ENCODE measurements at places on chromosomes 1 and 21.

- DNase-seq, result peak; percentile 27
Observed at GRCh38 chr1:182484531-182485257, 34.7 kb downstream of the RGSL1 start.

DNA sequence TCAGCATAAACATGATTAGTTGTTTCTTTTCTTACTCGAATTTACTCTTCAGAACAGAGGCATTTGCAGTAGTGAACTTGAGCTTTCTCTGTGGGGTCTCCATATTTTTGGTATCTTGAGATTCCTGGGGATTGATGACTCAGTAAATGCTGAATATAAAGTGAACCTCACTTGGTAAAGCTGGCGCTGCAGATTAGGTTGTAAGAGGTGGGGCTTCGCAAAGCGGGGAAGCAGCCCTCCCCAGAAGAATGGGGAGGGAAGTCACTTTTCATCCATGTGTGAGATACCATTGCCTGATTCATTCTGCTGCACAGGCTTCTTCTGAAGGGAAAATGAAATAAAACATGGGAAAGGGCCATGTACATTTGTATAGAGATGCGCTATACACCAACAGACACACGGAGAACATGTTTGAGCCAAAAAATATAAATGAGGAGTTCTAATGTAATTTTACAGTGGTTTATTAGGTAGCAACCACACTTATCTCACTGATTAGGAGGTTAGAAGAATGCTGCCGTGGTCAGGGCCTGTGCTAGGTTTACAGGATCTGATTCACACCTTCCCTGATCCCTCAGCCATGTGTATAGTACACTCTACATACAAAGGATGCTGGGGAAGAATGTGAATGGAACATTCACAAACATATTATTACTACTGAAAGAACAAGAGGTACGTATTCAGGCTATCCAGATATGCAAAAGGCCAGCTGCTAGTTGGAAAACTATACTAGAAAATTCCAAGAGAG lies 63.5 kb downstream of the DNTTIP2 start:
- DNase-seq, result no peak

GRCh38 chr1:196527919-196528318 lies 80.3 kb downstream of the KCNT2 start:
- no peak for DNase-seq

- DNase-seq, result no peak
Observed at GRCh38 chr1:235648407-235648907, 1.1 kb downstream of the GNG4 start.

GRCh38 chr1:67158401-67158800 lies 7.9 kb upstream of the IL23R start:
- DNase-seq, result no peak

GRCh38 chr1:87428883-87429282 lies 100.2 kb downstream of the LMO4 start:
- DNase-seq, result no peak

DNA sequence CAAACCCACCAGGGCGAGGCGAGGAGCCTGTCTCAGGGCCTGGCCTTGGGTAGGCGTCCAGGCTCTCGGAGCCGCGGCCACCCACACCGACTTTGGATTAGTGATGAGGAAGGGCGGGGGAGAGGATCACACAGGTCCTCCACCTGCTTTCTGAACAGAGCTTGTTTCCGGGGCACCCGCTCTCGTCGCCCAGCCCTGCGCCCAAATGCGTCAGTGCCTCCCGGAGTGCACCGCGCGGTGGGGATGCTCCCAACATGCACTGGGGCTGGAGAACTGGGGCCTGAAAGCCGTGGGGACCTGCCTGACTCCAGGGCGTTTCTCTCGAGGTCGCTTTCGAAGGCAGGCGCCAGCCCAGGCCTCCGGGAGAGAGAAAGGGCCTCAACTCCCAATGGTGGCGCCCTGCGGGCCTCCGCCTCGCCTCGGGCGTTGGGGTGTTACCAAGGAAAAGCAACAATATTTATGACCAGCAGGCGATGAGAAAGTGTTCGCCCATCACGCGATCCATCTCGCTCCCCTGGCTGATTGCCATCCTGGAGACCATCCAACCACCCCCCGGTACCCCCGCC lies 8.9 kb upstream of the LHX8 start:
- DNase-seq, result no peak

GRCh38 chr21:28427394-28428022 lies 565.2 kb downstream of the LTN1 start:
- DNase-seq, result no peak

DNA sequence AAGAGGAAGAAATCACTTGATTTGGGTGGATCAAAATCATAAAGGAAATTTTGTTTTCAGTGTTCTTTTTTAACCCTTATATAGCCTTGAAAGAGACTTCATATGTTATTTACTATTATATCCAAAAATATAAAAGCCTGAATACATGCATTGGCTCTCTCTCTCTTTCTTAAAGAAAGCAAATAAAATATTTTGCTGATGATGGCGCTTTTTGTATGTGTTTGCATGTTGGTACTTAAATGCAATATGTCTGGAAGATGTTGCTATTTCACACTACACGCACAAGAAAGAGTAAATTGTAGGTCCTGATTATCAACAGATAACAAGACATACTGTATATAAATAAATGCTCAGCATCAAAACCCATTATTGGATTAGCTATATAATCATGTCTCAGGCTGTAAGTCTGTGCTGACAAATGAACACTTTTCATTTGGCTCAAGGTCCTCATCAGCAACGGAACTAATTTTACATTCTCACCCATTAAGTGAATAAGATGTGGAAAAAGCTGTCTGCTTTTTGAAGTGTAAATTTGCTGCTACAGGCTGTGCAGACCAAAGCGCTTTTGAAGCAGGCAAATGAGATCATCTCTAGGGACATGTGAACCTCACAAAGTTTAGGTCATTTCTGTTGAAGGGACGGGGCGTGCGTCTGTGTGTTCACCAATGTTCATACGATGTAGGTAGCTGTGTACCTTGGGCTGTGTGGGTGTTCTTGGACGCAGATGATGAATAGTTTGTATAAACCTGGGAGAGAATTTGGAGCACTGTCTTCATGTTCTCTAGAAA lies 122.4 kb upstream of the LMO4 start:
- DNase-seq, result no peak

GRCh38 chr1:51423073-51423821 lies 92.9 kb upstream of the TTC39A start:
- no peak for DNase-seq

- DNase-seq, result peak; percentile 18
Observed at GRCh38 chr1:90730243-90731022, 13.3 kb upstream of the BARHL2 start.

GRCh38 chr21:15904389-15904788 lies 174.6 kb downstream of the USP25 start:
- no peak for DNase-seq

- DNase-seq, result no peak
Observed at GRCh38 chr1:151828921-151829320, 2.7 kb downstream of the RORC start.

DNA sequence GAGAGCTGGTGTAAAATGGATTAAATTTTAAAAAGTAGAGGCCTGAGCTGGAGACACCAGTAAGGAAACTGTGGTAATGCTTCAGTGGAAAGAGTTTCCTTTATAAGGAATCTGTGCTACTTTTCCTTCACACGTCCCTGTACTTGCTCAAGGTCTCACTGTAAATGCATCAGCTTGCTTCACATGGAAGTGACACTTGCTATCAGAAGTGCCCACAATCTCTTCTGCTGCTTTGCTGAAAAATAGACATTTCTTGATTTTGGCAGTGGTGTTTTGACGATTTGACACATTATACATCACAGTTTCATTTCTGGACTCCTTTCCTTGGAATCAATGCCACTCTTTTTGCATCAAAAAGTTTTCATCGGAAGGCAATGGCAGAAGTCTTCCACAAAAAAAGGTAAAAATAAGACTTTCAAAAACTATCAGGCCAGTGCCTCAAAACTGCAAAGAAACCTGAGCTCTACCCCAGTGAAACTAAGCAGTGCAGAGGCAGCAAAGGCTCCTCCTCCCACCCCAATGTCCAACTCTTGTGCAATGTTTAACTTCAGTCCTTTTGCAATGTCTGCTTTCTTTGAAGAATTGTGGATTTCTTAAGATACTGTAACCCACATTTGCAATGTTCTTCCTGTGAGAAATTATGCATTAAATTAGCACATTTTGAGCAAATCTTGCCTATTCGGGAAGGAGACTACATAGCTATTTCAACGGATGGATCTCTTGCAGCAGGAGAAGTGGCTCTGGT lies 18.4 kb upstream of the TSPAN2 start:
- no peak for DNase-seq

GRCh38 chr21:46412521-46413364 lies 45.9 kb upstream of the DIP2A start:
- DNase-seq, result no peak

DNA sequence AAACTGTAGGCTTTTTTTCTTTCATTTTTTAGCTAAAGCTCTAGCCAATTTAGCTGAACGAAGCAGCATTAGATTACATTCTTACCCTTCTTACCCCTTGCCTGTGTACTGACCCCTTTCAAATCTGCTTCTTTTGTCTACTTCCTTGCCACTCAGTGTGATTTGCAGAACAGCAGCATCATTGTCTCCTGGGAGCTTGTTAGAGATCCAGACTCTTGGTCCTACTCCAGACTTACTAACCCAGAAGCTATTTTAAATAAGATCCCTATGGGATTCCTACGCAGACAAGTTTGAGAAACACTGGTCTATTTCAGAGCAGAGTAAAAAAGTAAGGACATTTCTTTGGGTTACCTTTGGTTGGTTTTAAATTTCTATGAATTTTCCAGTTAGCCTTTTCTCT lies 13.8 kb downstream of the LRRC39 start:
- DNase-seq, result no peak

- DNase-seq, result no peak
Observed at GRCh38 chr1:19074361-19074901, 118.0 kb upstream of the IFFO2 start.

DNA sequence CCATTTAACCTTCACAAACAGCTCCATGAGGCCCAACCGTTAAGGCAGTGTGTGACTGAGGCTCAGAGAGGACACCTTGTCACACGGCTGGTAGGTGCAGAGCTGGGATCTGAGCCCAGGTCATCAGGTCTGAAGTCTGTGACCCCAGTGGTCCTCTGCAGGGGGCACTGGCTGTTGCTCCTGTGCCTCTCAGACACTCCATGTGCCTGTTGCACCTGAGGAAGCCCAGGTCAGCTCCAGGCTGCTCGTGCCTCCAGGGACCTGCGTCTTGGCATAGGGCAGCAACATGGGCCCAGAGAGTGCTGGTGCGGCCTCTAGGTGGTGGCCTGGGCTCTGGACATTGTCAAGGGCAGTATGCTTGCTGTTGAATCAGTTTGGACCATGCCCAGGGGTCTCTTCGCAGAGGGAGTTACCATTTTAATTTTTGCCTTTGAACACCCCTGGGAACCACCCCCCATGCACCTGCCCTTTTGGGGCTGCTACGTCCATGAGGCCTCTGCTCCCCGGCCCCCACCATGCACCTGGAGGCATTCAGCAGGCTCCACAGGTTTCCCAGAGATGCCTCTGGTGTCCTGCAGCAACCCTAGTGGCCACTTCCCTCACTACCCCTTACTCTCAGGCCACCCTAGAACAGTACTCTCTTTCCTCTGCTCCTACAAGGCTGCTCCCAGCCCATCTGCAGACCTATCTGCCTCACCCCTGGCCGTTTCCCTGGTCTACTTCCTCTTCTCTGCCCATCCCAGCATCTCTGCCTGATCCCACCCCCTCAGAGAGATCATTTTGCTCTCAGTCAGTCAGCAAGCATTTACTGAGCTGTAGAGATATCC lies 25.2 kb upstream of the EPS8L3 start:
- no peak for DNase-seq

- DNase-seq, result no peak
Observed at GRCh38 chr1:47201179-47201578, 11.3 kb upstream of the PDZK1IP1 start.

DNA sequence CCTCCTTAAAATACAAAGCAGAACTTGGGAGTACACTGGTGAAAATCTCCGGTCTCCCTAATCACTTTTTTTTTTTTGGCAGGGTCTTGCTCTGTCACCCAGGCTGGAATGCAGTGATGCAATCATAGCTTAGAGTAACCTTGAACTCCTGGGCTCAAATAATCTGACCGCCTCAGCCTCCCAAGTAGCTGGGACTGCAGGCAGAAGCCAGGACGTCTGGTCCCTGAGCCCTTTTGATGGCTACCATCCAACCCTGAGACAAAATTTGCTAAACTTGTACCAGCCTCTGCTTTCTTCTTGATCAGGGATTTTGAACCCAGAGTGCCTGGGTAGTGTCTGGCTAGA lies 4.1 kb downstream of the L1TD1 start:
- DNase-seq, result no peak

DNA sequence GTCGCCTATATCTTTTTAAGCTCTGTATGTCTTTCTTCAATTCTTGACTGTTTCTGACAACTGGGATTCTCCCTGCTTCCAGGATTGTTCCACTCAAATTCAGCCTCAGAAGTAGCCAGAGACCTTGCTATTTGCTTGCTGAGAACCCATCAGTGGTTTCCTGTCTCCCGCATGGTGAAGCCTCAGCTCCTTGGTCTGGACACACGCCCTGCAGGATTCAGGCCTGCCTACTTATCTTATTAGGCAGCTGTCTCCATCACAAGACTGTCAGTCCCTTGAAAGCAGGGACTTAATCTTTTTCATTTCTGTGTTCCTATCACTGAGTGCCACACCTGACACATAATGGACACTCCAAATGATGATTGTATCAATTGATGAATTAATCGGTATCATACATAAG lies 175.3 kb downstream of the PLPP3 start:
- DNase-seq, result no peak

GRCh38 chr1:33573661-33574060 lies 101.2 kb downstream of the ZSCAN20 start:
- DNase-seq, result no peak

- DNase-seq, result no peak
Observed at GRCh38 chr1:180633057-180634056, 1.5 kb downstream of the XPR1 start.

DNA sequence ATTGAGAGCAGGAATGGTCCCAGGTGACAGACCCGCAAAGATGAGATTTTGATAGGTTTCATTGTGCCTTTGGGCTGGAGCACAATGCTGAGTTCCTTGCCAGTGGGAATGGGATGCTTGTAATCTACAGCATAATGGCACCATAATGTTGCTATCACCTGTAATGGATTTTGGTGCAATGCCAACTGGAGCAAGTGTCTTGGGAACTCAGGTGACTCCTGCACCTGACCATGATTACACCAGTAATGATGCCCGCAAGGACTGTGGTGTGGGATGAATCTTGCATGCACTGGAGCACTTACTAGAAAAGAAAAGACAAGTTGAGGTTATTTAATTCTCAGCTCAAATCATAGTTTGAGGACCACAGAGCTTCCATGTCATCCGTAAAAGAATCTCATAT lies 96.7 kb downstream of the PTPRU start:
- no peak for DNase-seq

DNA sequence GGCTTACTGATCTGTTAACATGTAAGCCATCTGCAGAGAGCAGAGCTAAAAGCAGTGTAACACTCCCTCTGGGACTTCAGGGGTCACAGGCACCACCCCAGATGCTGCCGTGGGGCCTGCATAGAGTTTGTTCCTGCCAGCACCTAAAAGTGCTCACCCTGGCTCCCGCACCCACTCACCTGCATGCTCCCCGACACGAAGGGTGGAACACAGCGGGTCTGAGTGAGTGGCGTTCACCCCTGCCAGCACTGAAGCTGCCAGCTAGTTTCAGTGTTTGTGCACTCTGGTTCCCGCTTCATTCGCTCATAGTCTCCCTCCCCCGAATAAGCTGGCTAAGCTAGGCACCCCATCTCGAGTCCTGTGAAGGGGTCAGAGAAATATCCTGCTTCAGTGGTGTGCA lies 1681.0 kb downstream of the NCAM2 start:
- no peak for DNase-seq
